ENCODE measurements at places on chromosomes 7 and 10.
A peak's percentile ranks its signal among the peaks of the same experiment; 100 is the strongest.

DNA sequence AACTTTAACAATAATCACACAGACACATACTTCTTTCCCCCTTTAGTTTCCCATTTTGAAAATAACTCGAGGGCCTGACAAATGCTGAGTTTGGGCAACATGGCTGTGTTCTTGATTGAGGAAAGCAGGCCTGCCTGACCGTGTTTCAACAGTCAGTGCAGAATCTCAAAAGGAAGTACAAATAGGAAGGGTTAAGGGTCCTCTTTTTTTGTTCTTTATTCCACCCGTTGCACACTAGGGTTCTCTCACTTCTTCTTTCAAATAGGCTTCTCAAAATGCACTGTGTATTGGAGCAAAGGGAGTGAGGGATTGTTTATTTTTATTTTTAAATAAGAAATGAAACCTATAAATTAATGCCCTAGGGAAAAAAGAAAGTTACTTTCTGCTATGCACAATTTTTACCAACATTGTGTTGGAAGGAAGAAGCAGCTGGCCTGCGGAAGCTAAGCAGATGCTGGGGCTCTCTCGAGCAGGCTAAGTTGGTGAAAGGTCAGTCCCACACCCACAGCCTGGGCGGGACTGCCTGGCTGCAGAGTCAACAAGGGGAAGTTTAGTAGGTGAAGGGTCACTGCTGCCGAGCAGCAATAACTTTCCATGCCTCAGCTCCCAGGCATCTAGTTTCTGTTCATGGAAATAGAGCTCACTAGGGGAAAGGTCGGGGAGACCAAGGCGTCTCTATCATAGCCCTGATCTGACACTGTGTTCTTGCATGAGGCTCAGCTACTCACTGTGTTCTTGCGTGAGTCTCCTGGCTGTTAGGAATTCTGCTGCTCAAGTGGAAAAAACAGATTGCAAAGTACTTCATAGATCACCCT is 12.2 kb upstream of the PDK4 start:
- DNase-seq, result no peak

- no peak for DNase-seq
These were observed 758.0 kb upstream of the LRRTM3 start for GRCh38 chr10:66167816-66168215.

DNA sequence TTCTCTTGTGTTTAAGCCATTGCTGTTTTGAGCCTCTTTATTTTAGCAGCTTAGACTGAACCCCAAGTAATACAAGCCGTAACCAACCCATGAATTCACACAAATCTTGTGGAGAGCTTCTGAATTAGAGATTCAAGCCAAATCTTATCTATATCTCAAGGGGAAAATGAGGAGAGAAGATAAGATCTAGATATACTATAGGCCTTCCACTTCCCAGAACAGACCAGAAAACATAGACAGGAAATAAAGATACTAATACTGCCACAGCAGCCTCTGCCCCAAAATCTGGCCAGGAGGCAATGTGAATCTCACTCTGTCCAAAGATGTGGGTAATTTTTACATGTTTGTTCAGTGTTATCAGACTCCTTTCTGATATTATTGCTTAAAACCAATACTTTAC is 307.2 kb downstream of the PTEN start:
- no peak for DNase-seq

- DNase-seq, result peak; percentile 14
These were observed 518 bp downstream of the WAPL start for GRCh38 chr10:86520871-86521677.

DNA sequence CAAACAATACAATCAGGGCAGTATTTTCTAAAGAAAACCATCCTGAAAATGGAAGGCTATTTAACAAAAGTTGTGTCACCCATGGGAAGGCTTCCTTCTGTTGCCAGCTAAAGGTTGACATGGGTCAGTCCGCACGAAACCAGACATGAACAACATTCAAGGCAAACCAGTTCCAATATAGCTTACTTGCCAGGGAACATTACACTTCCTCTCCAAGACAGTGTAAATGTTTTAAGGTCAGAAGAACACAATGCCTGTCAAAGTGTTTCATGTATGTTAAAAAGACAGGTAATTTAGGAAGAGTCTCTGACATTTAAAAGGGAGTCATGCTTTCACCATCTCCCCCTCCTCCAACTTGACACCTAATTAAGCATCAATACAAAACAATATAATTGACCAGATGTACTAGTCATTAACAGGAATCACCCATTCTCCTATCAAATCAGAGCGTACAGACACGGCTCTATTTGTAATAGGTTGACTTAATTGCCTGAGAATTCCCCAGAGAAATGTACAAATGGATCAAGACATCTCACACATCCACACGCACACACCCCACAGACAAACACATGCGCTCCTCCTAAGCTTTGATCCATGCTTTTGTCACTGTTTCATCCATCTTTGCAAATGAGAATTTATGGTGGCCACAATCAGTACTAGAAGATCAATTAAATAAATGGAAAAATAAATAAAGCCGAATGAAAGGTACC is 69.5 kb downstream of the CACNA2D1 start:
- DNase-seq, result no peak

- DNase-seq, result no peak
These were observed 63.7 kb upstream of the PPIF start for GRCh38 chr10:79283616-79284015.

DNA sequence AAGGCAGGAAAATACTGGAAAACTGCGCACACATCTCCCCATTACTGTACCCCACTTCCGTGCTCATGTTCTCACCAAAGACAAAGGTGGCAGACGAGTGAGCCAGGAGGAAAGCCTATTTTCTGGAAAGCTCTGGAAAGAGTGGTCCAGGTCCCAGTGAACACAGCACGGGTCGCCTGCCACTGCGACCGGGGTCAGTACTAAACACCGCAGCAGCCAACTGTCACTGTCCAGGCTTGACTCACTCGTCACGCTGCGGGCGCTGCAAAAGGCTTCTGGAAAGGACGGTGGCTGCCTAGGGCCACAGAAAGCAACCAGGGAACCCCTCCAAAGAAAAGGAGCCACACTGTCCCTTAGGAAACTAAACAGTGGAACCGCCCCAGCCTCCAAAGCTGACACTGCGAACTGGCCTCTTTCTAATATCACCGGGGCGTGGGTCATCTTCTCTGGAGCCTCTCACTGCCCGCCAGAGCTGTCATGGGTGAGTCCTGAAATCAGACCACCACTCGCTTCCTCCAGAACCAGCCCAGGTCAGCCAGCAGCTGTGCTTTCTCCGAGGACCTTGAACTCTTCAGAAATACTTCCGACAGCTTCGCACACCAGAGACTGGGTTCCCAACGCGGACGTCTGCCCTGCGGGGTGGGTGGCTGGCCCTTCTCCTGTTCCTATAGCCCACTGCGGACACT is 4.0 kb downstream of the RADIL start:
- no peak for DNase-seq

- DNase-seq, result no peak
These were observed 3.6 kb downstream of the VAX1 start for GRCh38 chr10:117134306-117135025.
